ENCODE measurements at places on chromosomes 2 and 18. TPM values are rescaled to one million over a fixed set of nuclear protein-coding genes. Genes with fewer than 3 reads are reported as not detected.

The KRTCAP3 gene
- 29.4 TPM for total RNA-seq

The ALS2 gene
- total RNA-seq, result 14.0 TPM

The OXER1 gene
- total RNA-seq, result not detected

The ANKRD30B gene
- not detected for total RNA-seq

The RFX8 gene
- total RNA-seq, result 0.08 TPM

The CRYGD gene
- not detected for total RNA-seq

The ANAPC1 gene
- 45.3 TPM for total RNA-seq

The CDH19 gene
- total RNA-seq, result not detected

The DSC3 gene
- total RNA-seq, result 64.9 TPM

The SERPINB12 gene
- total RNA-seq, result not detected

The SGO2 gene
- total RNA-seq, result 20.2 TPM

The ARHGAP28 gene
- total RNA-seq, result 0.99 TPM

The CLEC4F gene
- total RNA-seq, result not detected

The PID1 gene
- 9.6 TPM for total RNA-seq

The FBXO15 gene
- total RNA-seq, result not detected

The SLC40A1 gene
- total RNA-seq, result not detected

The KANSL3 gene
- total RNA-seq, result 20.1 TPM

The SF3B6 gene
- 278 TPM for total RNA-seq

The NOTO gene
- total RNA-seq, result not detected

The AP1S3 gene
- 19.0 TPM for total RNA-seq

The ARL4C gene
- total RNA-seq, result 58.9 TPM

The RAX gene
- total RNA-seq, result not detected

The SLC19A3 gene
- total RNA-seq, result 0.08 TPM

The UPP2 gene
- total RNA-seq, result not detected

The SERPINB7 gene
- 8.7 TPM for total RNA-seq

The KLHL30 gene
- 0.04 TPM for total RNA-seq

The LYPD6B gene
- total RNA-seq, result 4.9 TPM

The OTX1 gene
- total RNA-seq, result 2.9 TPM

The CELF4 gene
- total RNA-seq, result not detected
